ENCODE measurements at places on chromosomes 5 and 9.

GRCh38 chr5:516338-516925, 7.8 kb downstream of the SLC9A3 start:
- DNase-seq: no peak

GRCh38 chr9:79135681-79136415, 435.9 kb upstream of the TLE4 start:
- no peak for DNase-seq

GRCh38 chr5:93916872-93917271, 175.5 kb upstream of the POU5F2 start:
- DNase-seq: no peak

DNA sequence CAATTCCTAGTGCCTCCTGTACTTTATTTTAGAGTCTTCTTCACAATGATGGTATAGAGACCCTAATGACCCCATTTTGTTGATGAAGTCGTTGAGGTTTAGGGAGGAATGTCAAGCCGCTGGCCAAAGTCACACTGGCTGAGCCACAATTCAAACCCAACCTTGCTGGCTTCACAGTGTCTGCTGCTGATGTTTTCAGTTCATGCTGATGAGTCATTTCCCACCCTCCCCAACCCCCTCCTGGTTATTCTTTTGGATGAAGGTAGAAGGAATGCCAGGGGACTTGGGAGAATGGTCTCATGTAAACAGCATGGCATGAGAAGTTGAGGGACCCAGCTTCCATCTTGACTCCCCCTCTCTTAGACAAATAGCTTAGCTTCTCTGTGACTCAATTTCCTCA, 68.6 kb downstream of the TMEM252 start:
- no peak for DNase-seq

DNA sequence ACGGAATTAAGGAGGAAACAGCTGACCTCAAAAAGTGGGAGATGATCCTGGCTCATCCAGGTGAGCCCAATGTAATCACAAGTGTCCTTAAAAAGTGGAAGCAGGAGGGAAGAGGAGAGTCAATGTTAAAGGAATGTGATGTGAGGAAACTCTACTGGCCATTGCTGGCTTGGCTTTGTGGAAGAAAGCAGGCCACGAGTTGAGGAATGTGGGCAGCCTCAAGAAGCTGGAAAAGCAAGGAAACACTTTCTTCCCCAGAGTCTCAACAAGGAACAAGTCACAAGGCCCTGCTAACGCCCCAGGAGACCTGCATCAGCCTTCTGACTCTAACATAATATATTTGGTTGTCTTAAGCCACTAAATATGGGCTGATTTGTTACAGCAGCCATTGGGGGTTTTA, 252.8 kb downstream of the PSAT1 start:
- peak; percentile 29 for DNase-seq

All from GM03348 (cell line).